AG04450 (cell line): ENCODE measurements at places on chromosomes 3 and 15.

DNA sequence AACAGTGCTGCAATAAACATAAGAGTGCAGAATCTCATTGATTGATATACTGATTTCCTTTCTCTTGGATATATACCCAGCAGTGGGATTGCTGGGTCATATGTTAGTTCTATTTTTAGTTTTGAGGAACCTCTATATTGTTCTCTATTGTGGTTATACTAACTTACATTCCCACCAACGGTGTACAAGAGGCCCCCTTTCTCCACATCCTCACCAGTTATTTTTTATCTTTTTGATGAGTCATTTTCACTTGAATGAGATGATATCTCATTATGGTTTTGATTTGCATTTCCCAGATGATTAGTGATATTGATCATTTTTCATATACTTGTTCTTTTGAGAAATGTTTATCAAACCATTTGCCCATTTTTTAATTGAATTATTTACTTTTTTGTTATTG lies 12.4 kb upstream of the IREB2 start:
- DNase-seq = no peak

- no peak for DNase-seq
Measured at GRCh38 chr15:40984406-40984805, 31.1 kb downstream of the CHAC1 start.

DNA sequence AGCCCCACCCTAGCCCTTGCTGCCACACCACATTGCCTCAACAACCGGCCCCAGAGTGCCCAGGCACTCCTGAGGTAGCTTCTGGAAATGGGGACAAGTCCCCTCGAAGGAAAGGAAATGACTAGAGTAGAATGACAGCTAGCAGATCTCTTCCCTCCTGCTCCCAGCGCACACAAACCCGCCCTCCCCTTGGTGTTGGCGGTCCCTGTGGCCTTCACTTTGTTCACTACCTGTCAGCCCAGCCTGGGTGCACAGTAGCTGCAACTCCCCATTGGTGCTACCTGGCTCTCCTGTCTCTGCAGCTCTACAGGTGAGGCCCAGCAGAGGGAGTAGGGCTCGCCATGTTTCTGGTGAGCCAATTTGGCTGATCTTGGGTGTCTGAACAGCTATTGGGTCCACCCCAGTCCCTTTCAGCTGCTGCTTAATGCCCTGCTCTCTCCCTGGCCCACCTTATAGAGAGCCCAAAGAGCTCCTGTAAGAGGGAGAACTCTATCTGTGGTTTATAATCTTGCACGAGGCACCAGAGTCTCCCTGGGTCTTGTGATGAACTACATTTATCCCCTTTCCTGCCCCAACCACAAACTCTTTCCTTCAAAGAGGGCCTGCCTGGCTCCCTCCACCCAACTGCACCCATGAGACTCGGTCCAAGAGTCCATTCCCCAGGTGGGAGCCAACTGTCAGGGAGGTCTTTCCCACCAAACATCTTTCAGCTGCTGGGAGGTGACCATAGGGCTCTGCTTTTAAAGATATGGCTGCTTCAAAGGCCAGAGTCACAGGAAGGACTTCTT lies 39.1 kb downstream of the MESD start:
- DNase-seq = no peak

DNA sequence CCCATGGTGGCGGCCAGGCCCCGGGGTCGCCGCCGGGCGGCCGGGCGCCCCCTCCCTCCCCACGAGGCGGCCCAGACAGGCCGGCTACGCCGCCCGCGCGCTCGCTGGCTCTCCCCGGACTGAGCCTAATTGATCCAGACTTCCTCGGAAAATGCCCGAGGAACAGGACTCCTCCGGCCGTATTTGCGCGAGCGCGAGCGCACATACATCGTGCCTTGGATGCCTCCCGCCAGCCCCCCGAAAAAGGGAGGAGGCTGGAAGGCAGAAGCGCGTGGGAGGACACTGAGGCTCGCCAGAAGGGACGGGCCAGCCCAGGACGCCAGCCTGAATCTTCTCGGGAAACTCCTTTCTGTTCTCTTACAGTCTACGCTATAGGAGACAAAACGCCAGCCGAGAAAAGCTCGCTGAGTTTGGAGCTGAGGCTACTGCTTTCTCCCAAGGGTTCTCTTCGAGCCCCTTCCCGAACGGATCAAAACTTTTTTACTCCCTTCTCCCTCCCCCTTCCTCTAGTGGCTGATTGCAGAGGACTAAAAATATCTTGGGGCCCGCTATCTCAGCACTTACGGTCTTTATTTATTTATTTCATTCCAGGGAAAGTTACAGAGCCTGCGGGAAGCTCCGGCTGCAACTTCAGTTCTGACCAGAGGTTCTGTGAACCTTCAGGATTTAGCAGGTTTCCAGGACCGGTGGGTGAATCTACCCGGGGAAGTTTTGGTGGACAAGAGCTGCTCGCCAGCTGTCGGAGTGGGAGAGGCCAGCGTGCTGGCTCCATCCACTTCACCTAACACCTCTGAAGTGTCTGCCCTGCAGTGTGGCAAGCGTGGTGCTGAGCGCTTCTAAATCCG lies at the start of gene PDZRN3:
PDZRN3 (minus strand) TSS at position 121 of the 845 bp plus-strand sequence.
- DNase-seq = no peak

DNA sequence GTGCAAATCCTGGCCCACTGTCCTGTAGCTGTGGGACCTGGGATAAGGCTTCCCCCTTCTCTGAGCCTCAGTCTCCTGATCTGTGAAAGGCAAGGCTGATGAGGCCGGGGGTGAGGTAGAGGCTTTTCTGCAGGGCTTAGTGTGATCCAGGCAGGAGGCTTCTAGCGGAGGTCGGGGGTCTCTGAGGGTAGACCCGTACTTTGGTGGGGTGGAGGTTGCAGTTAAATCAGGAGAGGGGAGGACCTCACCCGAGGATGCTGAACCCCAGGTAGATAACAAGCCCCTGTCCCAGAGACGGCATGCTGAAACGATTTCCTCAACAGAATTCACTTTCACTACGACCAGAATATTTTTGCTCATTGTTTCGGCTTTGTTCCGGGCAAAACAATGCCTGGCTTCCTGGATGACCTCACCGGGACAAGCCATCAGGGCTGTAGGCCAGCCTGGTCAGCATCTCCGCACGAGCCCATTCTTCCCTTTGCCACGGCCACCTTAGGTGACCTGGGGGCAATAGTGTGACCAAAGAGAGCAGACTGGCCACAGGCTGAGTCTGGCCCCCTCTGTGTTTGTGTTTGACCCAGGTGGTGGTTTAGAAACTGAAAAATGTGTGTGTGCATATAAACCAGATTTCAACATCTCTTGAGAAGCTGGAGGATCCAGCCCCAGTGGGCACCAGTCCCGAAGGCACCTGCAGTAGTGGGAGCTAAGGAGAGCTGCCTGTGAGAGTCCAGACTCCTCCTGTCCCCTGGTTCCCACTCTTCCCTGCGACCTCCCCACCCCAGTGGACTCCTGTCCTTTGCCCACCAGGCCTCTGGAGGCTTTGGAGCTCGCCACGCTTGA lies 33.0 kb downstream of the SLC6A6 start:
- DNase-seq = no peak

- DNase-seq = no peak
Measured at GRCh38 chr3:17394541-17395155, 347.8 kb downstream of the TBC1D5 start.

- no peak for DNase-seq
Measured at GRCh38 chr15:38687340-38687739, 122.7 kb upstream of the RASGRP1 start.

- DNase-seq = no peak
Measured at GRCh38 chr15:57911247-57911646, 154.3 kb downstream of the ALDH1A2 start.

DNA sequence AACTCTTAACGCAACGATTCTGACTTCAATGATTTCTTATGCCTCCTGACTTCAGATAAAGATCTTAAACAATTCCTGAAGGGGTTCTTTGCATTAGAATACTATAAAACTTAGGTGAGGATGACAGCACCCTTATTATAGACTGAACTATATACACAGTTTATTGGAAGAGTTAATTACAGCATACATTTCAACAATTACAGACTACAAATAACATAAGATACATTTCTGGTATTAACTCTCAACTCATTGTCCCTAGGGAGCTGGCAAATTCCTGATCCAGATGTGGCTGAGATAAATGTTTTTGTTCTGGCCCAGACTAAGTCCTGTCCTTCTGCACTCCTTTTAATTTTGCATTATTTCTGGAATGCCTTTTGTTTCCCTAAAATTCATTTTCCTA lies 155.5 kb upstream of the TMC3 start:
- no peak for DNase-seq

- no peak for DNase-seq
Measured at GRCh38 chr3:52743721-52744120, 27.0 kb downstream of the NEK4 start.

- no peak for DNase-seq
Measured at GRCh38 chr15:64911311-64912186, at the start of gene ANKDD1A. Gene ANKDD1A, plus strand, starts transcription at chr15:64911902. Its CDS starts 29 bp downstream, at chr15:64911931.

- DNase-seq = no peak
Measured at GRCh38 chr3:42891042-42891441, 14.9 kb upstream of the ZNF662 start.

- no peak for DNase-seq
Measured at GRCh38 chr3:166986000-166986399, 394.1 kb downstream of the ZBBX start.

GRCh38 chr15:28114721-28115622 lies 15.9 kb upstream of the OCA2 start:
- no peak for DNase-seq

GRCh38 chr15:100515758-100516157 lies 13.0 kb downstream of the CERS3 start:
- no peak for DNase-seq

GRCh38 chr15:64651601-64652191 lies 123.7 kb downstream of the RBPMS2 start:
- DNase-seq = no peak

GRCh38 chr3:31592764-31593163 lies 60.0 kb downstream of the STT3B start:
- no peak for DNase-seq

- no peak for DNase-seq
Measured at GRCh38 chr3:175640958-175641357, 781.8 kb downstream of the NAALADL2 start.

- no peak for DNase-seq
Measured at GRCh38 chr3:186327912-186328487, 34.0 kb downstream of the DGKG start.

GRCh38 chr15:62277816-62278394 lies 112.8 kb upstream of the C2CD4B start:
- DNase-seq = no peak

DNA sequence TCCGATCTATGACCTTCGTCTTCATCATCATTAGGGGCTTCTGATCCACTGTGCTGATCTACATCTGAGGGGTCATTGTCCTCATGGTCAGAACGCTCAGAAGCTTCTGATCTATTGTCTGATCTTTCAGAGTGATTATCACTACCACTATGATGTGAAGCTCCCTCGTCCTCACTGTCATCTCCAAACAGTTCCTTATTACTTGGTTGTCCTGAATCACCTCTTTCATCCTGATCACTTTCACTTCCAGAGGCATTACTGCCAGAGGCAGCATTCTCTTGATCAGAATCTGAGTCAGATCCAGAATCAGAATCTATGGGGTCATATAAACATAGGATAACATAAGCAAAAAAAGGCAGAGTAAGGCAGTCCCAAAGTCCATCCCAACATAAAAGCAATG lies 5.4 kb downstream of the LEO1 start:
- no peak for DNase-seq

- no peak for DNase-seq
Measured at GRCh38 chr3:52453496-52454249, at the start of gene TNNC1. Gene TNNC1, minus strand, starts transcription at chr3:52454041. Its CDS starts 26 bp downstream, at chr3:52454015.

- DNase-seq = no peak
Measured at GRCh38 chr15:77023576-77024272, 28.8 kb downstream of the PSTPIP1 start.

- no peak for DNase-seq
Measured at GRCh38 chr3:131427226-131427625, 45.7 kb downstream of the NUDT16 start.

DNA sequence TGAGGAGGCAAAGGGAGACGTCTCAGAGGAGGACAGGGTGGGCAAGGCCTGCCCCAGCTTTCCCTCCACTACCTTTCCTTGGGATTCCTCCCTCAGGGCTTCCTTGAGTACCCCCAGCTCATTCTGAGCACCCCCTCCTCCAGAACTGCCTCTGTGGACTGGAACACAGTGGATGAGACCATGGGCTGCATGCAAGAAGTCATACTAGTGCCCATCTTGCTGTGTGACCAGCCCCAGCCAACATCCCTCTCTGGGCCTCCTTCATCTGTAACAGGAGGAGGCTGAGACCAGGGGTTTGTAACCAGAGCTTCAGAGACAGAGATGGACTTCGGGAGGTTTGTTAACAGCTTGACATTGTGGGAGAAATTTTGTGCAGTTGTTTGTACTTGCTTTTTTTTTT lies 25.6 kb downstream of the FEM1B start:
- DNase-seq = no peak

- no peak for DNase-seq
Measured at GRCh38 chr15:39589193-39589814, 8.4 kb downstream of the THBS1 start.

DNA sequence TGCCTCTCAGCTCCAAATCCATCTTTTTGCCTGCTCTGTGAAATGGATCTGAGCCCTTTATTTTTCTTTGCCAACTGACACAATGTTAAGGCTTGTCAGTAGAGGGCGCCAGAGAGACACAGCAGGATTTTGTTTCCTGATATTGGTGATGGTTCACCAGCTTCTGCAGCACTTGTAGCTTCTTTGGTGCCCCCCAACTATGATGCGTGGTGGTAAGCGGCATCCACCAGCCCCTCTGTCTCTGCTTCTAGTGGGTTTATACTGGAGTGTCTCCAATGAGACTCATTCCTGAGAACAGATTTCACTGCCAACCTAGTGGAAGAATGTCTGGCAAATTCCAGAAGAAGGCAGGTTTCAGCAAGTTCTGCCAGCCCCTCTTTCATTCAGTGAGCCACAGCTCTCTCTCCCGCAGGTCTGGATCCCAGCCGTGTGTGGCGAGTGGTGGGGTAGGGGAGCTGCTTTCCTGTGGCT lies 471.9 kb upstream of the FRG2C start:
- DNase-seq = no peak

- no peak for DNase-seq
Measured at GRCh38 chr15:98174286-98174685, 213.8 kb downstream of the ARRDC4 start.

GRCh38 chr15:72358650-72359171 lies 17.1 kb downstream of the HEXA start:
- peak; percentile 23 for DNase-seq

GRCh38 chr15:77506311-77507142 lies 85.8 kb downstream of the HMG20A start:
- DNase-seq = no peak

- no peak for DNase-seq
Measured at GRCh38 chr15:38374556-38374955, 79.4 kb upstream of the FAM98B start.

- no peak for DNase-seq
Measured at GRCh38 chr15:86263230-86263629, 183.6 kb downstream of the AGBL1 start.

- no peak for DNase-seq
Measured at GRCh38 chr3:135803028-135803692, 162.4 kb upstream of the PPP2R3A start.

DNA sequence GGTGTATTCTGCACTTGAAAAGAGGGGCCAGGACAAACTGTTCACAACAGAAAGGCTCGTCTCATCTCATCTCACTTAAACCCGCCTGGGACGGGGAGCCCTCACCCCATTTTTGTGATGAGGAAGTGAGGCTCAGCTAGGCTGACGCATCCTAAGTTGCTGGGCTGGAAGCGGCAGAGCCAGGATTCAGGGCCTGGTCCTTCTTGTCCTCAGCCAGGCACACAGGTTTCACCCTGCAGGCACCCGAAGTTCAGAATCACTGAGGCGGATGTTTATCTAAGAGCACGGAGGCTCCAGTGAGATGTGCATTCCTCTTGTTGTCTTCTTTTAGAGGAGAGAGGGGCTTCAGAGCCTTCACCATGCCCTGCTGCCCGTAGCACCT lies 51.1 kb upstream of the PLXNA1 start:
- no peak for DNase-seq

GRCh38 chr3:120597445-120598049 lies 1.4 kb downstream of the NDUFB4 start:
- no peak for DNase-seq
